ENCODE measurements at places on chromosomes 2 and 18. TPM values are rescaled to one million over a fixed set of nuclear protein-coding genes. Genes with fewer than 3 reads are reported as not detected.

Gene C2orf66
- total RNA-seq = not detected

Gene MOCOS
- 1.0 TPM for total RNA-seq

Gene CASP10
- total RNA-seq = 12.4 TPM

GRCh38 chr18:50933684-50934083 lies 34.2 kb upstream of the ELAC1 start:
- no peak for DNase-seq

- no peak for DNase-seq
Observed at GRCh38 chr2:107775211-107775610, 51.5 kb upstream of the RGPD4 start.

DNA sequence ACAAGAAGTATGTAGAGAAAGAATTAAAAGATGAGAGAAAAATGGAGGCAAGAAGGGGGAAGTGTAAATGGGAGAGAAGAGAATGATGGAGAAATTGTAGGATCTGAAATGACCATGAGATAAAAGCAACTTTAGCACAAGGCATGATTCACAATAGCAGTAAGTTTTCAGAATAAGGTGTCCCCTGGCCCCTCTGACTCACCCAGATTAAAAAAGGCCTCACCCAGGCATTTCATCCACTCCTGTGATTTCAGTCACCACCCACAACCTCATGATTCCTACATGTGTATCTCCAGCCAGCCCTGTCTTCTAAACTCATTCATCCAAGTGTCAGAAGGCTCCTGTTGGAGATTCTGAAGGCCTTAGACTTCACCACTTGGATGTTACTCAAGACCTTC lies 56.6 kb downstream of the SP100 start:
- no peak for DNase-seq

- no peak for DNase-seq
Observed at GRCh38 chr2:107064750-107065149, 178.8 kb upstream of the ST6GAL2 start.

GRCh38 chr2:105877945-105878344 lies 133.2 kb downstream of the NCK2 start:
- no peak for DNase-seq

GRCh38 chr18:8001711-8002301 lies 434.7 kb downstream of the PTPRM start:
- DNase-seq = no peak

DNA sequence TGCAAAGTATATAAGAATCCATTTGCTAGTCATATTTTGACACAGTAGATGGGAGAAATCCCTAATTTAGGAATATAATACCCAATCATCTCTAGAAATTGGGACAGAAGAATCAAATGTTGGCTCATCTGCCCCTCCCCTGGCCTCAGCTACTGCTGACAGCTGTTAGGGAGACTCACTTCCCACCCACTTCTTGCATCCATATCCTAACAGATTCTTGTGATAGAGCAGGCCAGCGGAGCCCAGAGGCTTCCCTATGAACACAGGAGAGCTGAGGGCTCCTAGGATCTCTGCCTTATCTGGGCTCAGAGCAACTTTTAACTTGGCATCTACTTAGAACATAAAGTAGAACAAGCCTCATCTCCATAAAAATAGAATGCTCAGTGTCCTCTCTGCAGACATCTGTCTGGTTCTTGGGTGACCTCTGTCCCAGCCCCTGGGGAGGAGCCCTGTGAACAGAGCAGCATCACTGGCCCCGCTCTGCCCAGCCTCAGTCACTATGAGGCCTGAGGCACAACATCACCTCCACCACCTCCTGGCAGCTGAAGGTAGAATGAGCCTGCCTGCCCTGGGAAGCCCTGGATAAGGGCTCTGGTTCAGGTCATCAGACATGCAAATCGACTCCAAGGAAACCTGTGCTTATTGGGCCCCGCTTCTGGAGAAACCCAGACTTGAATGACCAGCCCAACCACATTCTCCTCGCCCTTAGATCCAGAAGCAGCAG lies 229.7 kb downstream of the ANKRD36B start:
- DNase-seq = no peak

Gene APCDD1
- 11.4 TPM for total RNA-seq
